ENCODE measurements at places on chromosomes 7 and 10. TPM values are rescaled to one million over a fixed set of nuclear protein-coding genes. Genes with fewer than 3 reads are reported as not detected.

DNA sequence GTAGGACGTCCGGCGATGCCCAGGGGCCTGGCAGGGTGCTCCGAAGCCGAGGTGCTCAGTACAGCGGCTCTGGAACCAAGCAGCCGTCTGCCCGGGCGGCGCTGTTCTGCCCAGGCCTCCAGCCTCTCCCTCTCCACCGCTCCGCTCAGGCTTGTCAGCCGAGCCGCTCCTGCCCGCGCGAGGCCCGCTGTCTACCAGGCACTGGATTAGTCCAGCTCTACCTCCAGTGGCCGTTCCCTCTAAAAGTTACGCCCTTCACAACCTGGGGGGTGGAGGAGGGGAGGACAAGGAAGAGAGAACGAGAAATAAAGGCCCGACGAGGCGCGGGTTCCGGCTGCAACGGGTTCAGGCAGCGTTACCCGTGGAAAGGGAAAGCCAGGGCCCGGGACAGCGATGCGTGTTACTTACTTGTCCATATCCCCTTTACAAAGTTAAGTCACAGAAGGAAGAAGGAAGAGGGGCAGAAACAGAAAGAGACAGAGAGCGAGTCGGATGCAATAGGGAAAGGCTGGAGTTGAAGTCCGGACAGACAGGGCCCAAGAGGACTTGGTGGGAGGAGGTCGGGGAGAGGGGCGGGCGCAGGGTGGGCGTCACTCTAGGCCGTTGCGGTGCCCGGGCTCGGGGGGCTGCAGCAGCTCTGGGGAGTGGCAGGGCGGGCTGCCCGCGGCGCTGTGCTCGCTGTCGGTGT is 2.8 kb downstream of the SP8 start:
- H3K36me3 ChIP-seq, result no peaks in the 10 kb centered on the region
- peaks cover 4% of the 10 kb centered on the region for H3K27me3 ChIP-seq
- DNase-seq, result peak; percentile 73

- H3K36me3 ChIP-seq, result peaks cover 13% of the 10 kb centered on the region
- H3K27me3 ChIP-seq, result peaks cover 8% of the 10 kb centered on the region
- peak overlapping the region; percentile 75 for H3K4me3 ChIP-seq
- H3K27ac ChIP-seq, result no peak overlapping the region
- no peak for DNase-seq
Measured at GRCh38 chr10:44384601-44385025, 284 bp downstream of the CXCL12 start.

DNA sequence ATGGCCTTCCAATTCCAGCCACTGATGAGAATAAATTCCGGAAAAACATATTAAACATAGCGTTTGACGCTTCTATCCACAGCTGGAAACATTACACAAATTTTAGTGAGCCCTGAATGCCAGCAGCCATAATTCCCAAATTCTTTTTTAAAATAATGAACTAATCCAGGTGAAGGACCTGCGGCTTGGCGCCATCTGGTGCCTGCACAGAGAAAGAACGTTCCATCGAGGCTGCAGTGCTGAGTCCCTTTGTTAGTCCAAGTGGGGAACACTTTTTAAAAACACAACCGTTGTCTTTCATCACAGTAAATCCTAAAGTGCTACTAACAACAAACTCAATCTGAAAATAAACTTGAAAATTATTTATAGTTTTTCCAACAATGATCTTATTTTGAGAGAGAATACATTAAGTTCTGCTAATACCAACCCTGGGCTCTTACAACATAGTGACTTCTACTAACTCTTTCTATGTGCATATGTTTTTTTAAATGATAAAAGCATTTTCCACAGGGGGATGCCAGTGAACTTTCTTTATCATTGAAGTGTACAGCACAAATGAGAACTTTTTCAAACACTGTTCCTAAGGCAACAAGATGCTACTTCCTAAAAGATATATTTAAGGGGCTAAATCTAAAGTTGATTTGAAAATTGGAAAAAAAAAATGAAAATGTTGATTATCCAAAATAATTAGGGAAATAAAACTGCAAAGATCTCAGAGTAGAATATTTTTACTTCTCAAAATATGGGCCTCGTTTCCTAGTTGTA is 166.9 kb upstream of the RNF32 start:
- H3K4me1 ChIP-seq, result no peaks in the 10 kb centered on the region
- no peak overlapping the region for H3K4me3 ChIP-seq
- H3K27me3 ChIP-seq, result no peaks in the 10 kb centered on the region
- DNase-seq, result peak; percentile 49
- H3K36me3 ChIP-seq, result 0 out of 3 replicates have a peak, but pooled peaks cover 2% of the 10 kb centered on the region

DNA sequence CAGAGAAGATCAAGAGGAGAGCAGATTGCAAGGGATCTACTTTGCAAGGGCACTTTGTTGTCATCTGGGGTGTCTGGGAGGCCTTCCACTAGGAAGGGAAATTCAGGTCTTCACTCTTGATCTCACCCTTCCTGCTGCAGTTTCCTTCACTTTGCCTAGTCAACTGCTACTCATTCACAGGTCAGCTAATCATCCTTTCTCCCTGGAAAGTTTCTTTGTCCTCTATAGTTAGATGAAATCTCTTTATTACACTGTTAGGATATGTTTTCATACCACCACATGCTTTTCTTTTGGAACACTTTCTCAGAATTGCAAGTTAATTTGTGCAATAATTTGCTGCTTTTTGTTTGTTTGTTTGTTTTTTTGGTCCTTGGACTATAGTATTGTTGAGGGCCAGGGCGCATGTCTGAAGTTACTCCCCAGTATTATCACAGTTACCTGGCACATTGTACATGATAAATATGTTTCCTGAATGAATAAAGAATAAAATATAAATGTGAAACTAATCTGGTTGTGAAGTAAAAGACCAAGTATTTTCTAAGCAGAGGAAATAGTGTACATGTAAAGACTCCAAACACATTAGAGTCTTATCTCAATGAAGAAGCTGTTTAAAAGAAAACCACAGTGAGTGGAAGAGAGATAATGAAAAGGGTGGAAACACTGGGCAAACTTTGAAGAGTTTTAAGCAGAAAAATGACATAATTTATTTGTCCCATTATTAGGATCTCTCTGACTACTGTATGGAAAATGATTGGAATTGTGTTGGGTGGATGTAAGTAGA is 139.9 kb upstream of the DGKB start:
- no peak overlapping the region for H3K4me3 ChIP-seq
- no peak overlapping the region for H3K27ac ChIP-seq
- H3K4me1 ChIP-seq, result no peaks in the 10 kb centered on the region

DNA sequence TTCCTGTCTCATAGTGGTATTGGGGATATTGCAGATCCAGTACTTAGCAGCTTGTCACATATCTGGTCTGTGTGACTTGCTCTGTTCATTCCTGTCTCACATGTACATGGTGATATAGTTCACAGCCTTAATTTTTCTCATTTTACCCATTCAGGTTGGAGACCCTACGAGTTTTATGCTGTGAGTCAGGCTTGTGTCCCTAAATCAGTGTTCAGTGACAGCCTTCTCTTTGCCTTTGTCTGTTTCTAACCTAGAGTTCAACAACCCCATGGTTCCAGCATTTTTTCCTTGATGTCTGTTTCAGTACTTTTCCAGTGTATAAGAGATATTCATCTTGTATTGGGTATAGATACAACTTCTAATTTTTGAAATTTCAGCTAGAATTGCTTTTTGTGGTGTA is 1016.2 kb downstream of the LRMDA start:
- H3K36me3 ChIP-seq, result no peaks in the 10 kb centered on the region
- H3K27me3 ChIP-seq, result no peaks in the 10 kb centered on the region
- H3K4me3 ChIP-seq, result no peak overlapping the region
- H3K27ac ChIP-seq, result no peak overlapping the region
- no peak for DNase-seq
- H3K4me1 ChIP-seq, result no peaks in the 10 kb centered on the region

- no peak overlapping the region for H3K4me3 ChIP-seq
- H3K27me3 ChIP-seq, result no peaks in the 10 kb centered on the region
- DNase-seq, result no peak
- H3K27ac ChIP-seq, result no peak overlapping the region
- H3K36me3 ChIP-seq, result no peaks in the 10 kb centered on the region
Measured at GRCh38 chr10:66671064-66671463, 254.8 kb upstream of the LRRTM3 start.

DNA sequence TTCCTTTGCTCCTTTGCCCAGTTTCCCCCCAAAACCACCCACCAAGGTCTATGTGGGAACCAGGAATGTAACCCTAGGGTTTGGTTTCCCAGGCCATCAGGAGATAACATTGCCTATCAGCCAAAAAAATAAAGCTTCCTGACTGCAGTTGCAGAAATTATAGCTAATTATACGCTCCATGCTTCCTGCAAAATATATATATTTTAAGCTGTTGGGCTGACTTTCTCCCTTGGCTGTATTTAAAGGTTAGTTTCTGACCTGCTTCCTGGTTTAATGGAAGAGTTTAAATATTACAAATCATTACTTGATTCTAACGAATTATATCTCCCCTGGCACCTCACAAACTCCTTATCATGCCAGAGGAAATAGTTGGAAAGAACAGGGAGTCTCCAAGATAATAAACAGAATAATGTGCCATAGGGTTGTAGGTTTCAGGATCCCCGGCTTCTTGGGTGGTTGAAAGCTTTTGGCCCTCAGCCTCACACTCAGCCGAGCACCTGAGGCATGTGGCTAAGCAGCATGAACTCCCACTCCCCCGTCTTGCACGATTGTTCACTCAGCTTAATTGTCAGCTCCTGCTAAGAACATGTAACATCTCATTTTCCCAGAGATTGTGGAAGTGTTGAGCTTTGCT is 79.9 kb downstream of the FZD1 start:
- H3K4me1 ChIP-seq, result no peaks in the 10 kb centered on the region
- DNase-seq, result no peak
- H3K27me3 ChIP-seq, result no peaks in the 10 kb centered on the region
- H3K27ac ChIP-seq, result no peak overlapping the region
- no peak overlapping the region for H3K4me3 ChIP-seq

GRCh38 chr10:80542053-80542452 is 4.4 kb downstream of the SH2D4B start:
- H3K4me3 ChIP-seq, result no peak overlapping the region
- DNase-seq, result no peak
- no peaks in the 10 kb centered on the region for H3K36me3 ChIP-seq
- no peak overlapping the region for H3K27ac ChIP-seq

DNA sequence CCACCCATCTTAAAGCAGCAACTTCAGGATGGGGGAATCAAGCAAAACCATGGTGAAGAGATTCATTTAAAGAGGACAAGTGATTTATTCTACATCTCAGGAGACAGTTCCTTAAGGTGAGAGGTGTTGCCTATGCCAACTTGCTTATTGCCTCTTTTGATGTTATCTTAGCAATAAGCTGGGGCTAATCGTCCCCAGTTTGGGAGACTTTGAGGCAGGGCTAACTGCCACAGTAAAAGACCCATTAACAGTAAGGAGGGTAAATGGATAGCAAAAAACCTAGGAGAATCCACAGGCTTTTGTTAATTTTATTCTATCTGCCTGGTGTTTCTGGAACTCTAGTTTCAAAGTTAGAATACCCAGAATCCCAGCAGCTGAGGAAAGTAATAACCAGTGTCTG is 22.1 kb upstream of the HERPUD2 start:
- H3K4me3 ChIP-seq, result no peak overlapping the region
- no peak for DNase-seq
- H3K4me1 ChIP-seq, result no peaks in the 10 kb centered on the region
- H3K36me3 ChIP-seq, result no peaks in the 10 kb centered on the region
- no peaks in the 10 kb centered on the region for H3K27me3 ChIP-seq

DNA sequence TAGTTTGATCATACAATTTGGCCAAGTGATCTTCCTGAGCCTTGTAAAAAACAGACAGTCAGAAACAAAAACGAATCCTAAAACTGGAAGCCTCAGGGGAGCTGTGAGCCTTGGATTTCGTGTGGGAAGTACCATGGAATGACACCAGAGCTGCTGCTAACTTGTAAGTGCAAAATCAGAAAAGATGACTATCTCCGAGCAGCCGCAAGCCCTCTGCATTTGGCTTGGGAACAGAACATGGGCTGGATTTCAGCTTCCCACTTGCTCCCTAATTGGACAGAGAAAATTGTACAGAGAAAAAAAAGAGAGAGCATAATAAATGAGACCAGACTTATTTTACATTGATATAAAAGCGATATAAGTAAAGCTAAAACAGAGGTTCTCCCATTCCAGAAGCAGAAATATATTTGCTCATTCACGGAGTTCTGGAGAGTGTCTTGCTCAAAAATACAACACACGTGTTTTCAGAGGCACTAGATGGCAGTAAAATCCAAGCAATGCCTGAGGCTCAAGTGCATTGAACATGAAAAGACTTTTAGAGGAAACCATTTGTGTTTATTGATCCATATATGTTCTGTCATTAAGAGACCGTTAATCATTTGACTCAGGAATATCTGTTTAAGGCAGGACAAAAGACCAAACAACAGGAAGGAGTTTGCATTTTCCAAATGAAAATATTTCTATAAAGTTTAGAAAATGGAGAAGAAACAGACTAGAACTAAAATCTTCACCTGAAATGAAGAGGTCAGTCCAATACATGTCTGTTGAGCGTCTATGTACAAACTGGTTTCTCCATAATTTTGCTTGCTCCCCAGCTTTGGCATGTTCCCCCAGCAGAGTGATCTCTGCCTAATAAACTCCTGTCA is 78.3 kb upstream of the SLC26A5 start:
- no peak overlapping the region for H3K27ac ChIP-seq
- DNase-seq, result no peak
- H3K36me3 ChIP-seq, result no peaks in the 10 kb centered on the region

FZD1 gene
- 0.61 TPM for total RNA-seq

AGR2 gene
- not detected for total RNA-seq

- H3K27ac ChIP-seq, result no peak overlapping the region
- no peaks in the 10 kb centered on the region for H3K4me1 ChIP-seq
- DNase-seq, result no peak
- H3K36me3 ChIP-seq, result no peaks in the 10 kb centered on the region
- no peak overlapping the region for H3K4me3 ChIP-seq
Measured at GRCh38 chr7:142094861-142095260, 16.7 kb upstream of the MGAM2 start.

- H3K36me3 ChIP-seq, result 0 out of 3 replicates have a peak, but pooled peaks cover 3% of the 10 kb centered on the region
- no peak overlapping the region for H3K4me3 ChIP-seq
- H3K4me1 ChIP-seq, result no peaks in the 10 kb centered on the region
- H3K27ac ChIP-seq, result no peak overlapping the region
Measured at GRCh38 chr7:119996634-119997033, 276.3 kb upstream of the KCND2 start.

PAPOLB gene
- total RNA-seq, result 0.13 TPM

ITIH5 gene
- total RNA-seq, result 1.1 TPM

DNA sequence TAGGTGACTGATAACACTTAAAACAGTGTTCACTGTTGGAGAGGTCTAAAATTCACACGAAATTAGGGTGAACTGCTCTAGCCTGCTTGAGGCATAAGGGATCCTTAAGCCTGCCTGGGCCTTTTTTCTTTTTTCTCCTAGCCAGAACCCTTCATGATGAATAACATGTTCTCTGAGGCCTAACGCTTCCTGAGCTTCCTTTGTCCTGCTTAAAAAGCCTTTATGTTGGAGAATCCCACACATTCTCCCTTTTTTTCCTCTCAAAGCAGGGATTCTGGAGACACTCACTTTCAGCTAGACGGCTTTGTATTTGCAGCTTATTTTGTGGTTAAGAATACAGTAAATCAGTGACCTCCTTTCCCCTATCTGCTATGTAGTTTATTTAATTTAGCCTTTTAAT is 354.7 kb upstream of the PHF14 start:
- no peaks in the 10 kb centered on the region for H3K36me3 ChIP-seq
- no peak overlapping the region for H3K27ac ChIP-seq
- H3K4me1 ChIP-seq, result no peaks in the 10 kb centered on the region
- no peak for DNase-seq
- no peaks in the 10 kb centered on the region for H3K27me3 ChIP-seq

OR2A5 gene
- total RNA-seq, result not detected

- H3K4me3 ChIP-seq, result no peak overlapping the region
- H3K36me3 ChIP-seq, result peaks cover 21% of the 10 kb centered on the region
- H3K4me1 ChIP-seq, result no peaks in the 10 kb centered on the region
- no peak overlapping the region for H3K27ac ChIP-seq
Measured at GRCh38 chr10:924524-924859, 7.0 kb downstream of the LARP4B start.

- DNase-seq, result no peak
- H3K4me1 ChIP-seq, result no peaks in the 10 kb centered on the region
- no peaks in the 10 kb centered on the region for H3K27me3 ChIP-seq
- 0 out of 2 replicates have a peak overlapping the region, but pooled peaks have one; percentile 28 for H3K4me3 ChIP-seq
- no peak overlapping the region for H3K27ac ChIP-seq
Measured at GRCh38 chr10:73506491-73506890, 10.7 kb upstream of the PPP3CB start.
